ENCODE measurements at places on chromosomes 3 and 15.

GRCh38 chr15:53034767-53035245 is 244.7 kb upstream of the ONECUT1 start:
- no peak for DNase-seq

DNA sequence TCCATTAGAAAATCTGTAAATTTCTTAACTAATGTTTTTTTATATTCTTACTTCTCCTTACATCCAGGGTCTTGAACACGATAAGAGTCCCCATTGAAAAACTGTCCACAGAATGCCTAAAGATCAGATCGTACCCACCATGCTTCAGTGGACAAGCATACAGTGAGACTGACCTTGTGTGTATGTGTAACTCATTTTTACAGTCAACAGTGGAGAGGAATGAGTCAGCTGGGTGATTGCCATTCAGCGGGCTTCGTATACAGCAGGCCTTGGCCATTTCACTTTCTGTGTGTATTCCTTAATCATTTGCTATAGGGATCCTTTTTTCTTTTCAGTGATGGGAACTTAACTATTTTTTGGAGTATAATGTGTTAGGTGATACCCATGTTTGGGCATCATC is 10.6 kb downstream of the PARP14 start:
- no peak for DNase-seq

DNA sequence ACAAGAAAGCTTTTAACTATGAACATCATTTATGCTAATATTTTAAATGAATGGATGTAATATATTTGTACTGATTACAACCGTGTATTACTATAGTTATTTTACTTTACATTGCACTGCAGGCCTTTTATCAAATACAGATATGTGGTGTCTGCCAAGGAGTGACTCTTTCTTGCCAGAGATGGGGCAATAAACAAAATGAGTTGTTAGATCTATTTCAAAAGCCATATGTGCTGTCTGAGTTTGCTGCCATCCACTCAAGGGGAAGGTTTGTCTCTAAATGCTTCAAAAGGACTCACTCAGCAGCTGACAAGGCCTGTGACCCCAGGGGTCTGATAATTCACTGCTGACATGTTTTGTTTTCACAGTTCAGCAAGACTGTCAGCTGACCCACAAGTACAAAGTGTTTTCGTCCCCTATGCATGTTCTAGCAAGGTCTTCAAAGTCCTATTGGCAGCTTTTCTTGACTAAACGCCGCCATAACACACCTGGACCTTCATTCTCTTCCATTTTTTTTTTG is 41.3 kb upstream of the ZBED2 start:
- no peak for DNase-seq

- DNase-seq = no peak
Observed at GRCh38 chr3:174362556-174362955, 496.6 kb upstream of the NAALADL2 start.

DNA sequence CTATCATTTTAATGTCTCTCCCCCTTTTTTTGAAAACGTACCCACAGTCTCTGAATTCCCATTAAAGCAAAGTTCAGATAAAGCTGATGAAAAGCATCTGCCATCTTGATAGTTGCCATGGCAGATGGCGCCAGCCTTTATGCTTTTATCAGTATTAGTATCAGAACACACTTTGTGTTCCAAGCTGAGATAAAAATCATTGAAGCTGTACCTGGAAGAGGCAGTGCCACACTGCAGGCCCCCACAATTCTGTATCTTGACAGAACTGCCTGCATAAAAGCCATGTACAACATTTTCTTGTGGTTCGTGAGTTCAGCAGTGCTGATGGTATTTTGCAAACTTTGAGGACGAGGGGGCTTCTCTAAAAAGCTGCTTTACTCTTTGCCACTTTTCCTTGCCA is 311.7 kb downstream of the SATB1 start:
- DNase-seq = no peak

- no peak for DNase-seq
Observed at GRCh38 chr3:175226444-175226843, 367.3 kb downstream of the NAALADL2 start.

DNA sequence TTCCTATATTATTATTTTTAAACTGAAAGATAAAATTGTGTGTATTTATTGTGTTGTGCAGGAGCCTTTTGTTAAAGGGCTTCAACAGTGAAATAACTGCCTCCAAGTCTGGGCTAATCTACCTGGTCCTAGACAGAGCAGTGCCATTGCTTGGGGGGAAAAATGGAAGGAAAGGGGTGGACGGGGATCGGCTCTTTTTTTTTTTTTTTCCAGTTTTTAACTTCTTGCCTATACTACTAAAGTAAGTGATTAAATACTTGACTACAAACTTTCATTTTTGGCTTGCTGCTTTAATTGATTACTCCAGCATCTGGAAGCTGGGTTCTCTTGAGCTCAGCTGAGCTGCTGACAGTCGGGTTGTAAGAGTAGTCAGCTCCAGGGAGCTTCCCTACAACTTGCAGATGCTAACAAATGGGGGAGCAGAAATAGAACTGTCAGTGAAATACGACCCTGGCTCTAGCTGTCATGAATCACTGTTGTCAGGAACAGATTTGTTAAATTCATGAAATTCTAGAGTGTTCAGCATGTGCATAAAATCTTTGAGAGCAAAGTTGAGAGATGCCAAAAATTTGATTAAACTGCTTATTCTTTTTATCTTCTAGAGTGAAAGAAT is 276.7 kb downstream of the ROBO1 start:
- no peak for DNase-seq

GRCh38 chr3:44914936-44915335 is 40.5 kb downstream of the TGM4 start:
- no peak for DNase-seq

DNA sequence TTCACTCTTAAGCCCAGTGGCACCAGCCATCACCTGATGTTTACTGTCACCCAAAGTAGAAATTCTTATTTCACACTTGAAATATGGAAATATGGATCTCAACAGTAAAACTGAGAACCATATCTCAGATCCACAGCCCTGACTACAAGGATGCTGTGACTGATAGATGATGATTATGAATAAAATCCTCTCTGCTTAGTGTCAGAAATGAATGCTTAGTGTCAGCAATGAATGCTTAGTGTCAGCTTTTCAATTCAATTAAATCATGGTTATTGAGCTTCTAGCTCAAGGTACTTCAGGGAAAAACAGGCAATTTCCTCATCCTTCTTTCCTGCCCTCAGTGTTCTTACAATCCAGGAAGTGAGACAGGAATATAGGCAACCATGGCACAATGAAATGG is 392.3 kb downstream of the LSAMP start:
- DNase-seq = no peak

Data from stimulated activated CD4-positive, alpha-beta T cell treated with anti-CD3 and anti-CD28 coated beads, Interleukin-2, amount 100 ng/mL, for 48 hours (primary cell).